ENCODE measurements at places on chromosomes 11 and 22.

DNA sequence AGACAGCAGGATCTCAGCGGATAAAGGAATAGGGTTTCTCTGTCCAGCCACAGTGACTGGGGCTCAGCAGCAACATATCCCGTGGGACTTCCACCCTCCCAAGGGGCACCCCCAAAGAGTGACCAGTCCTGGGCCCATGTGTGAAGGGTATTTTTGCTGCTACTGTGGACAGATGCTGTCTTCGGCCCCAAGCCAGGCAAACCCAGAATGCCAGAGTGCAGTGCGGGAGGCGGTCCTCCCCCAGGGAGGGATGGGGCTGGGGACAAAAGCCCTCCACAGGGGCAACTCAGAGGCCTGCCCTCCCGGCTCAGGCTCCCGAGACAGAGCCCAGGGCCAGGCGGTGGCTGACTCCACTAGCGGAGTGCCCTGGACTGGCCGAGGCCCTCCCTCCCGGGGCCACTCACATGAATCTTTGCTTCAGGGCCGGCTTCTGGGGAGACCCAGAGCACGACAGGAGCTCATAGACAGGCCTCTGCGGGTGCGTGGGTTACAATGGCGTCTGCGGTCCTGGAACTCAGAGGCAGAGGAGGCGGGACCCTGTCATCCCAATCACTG, 34.7 kb upstream of the WNT7B start:
- DNase-seq: no peak

- DNase-seq: no peak
These were observed 194.5 kb downstream of the NAV2 start for GRCh38 chr11:19907008-19907579.

GRCh38 chr11:109197656-109198055, 224.3 kb upstream of the C11orf87 start:
- no peak for DNase-seq

DNA sequence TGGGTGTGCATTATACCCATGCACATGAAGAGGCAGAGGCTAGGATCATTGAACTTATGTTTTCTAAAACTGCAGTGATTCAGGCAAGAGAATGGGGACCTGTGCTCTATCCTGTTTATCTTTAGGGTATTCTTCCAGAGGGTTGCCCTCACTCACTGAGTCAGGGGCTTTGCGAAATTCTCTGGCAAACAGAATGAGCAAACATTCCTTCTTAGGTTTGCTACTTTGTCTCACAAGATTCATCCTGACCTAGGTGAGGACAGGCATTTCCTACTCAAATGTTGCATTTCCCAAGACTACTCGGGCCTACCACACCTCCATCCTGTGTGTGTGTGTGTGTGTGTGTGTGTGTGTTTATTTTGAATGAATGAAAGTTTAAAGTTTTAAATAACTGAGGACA, 2.7 kb upstream of the EIF3M start:
- no peak for DNase-seq

GRCh38 chr11:19929655-19930054, 217.0 kb downstream of the NAV2 start:
- no peak for DNase-seq

GRCh38 chr11:74815966-74816365, 67.3 kb downstream of the RNF169 start:
- DNase-seq: no peak

- no peak for DNase-seq
These were observed 330 bp upstream of the POLD3 start for GRCh38 chr11:74592063-74592440.

GRCh38 chr11:108628812-108629211, 35.2 kb upstream of the EXPH5 start:
- no peak for DNase-seq

- DNase-seq: no peak
These were observed 309.7 kb upstream of the C11orf87 start for GRCh38 chr11:109112261-109112660.

DNA sequence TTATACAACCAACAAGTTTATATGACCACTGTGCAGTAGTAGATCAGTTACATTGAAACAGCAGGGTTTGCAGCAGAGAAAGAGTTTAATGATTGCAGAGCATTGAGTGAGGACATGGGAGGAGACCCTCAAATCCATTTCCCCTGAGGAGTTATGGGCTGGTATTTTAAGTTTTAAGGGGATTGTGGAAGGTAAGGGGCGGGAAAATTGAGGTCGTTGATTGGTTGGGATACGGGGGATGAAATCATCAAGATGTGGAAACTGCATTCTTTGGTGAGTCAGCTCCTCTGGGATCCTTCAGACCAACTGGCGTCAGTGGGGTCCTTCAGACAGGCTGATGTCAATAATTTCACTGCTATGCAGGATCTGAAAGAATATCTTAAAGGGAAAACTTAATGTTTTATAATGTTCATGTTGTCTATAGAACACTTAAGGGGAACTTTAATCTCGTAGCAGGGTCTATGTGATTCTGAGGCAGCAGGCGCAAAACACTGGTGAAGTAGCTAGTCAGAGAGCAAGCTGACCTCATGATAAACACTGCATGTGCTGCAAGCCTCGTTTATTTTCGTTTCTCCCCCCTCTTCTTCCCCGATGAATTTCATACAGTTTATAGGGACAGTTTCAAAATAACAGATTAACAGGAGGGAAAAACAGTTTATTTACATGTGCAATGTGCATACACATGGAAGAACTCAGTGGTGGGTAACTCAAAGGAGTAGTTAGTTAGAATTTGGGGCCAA, 17.4 kb upstream of the BACE1-AS start:
- no peak for DNase-seq

GRCh38 chr22:19522190-19522880, 1.9 kb downstream of the CLDN5 start:
- DNase-seq: no peak

DNA sequence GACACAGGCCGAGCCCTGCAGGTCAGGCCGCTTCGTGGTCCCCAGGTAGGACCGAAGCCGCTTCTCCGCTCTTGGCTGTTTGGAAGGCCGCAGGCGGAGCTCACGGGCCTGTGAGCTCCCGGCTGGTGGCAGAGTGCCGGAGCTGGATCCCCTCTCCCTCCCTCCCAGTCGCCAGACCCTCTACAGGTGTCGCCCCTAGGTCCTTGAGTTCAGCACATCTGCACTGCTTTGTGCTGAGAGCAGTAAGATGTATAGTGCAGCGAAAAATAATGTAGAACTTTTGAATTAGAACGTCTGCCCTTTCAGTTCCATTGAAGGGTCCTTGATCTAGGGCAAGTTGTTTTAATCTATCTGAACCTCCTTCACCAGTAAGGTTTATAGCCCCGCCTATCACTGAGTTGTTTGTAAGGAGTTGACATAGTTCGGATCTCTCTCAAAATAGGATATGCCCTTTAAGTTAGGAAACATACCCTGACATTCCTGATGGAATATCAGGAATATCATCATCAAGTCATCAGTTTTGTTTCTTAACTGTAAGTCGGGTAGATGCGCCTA, 419 bp downstream of the ANKRD49 start:
- DNase-seq: no peak

DNA sequence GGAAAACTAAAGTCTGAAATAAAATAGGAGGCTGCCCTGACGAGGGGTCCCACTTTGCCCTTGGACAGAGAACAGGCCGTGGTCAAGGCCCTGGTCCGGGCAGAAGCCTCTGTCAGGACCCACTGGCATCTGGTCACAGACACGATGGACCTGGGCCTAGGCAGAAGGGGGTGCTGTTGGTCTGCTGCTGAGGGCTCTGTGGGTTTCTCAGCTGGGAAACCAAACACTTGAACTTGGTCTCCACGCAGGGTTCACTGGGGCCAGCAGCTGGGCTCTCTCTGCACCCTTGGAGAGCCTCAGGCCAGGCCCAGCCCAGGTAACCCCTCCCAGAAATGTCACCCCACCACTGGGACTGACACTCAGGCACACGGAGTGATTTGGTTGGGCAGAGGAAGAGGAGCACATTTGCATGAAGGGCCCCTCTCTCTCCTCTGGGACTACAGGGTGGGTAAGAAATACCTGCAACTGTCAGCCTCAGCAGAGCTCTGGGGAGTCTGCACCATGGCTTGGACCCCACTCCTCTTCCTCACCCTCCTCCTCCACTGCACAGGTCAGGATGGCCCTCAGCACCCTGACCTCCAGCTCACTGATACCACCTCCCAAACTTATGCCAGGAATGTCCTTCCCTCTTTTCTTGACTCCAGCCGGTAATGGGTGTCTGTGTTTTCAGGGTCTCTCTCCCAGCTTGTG, 48.1 kb upstream of the TOP3B start:
- DNase-seq: no peak

- DNase-seq: no peak
These were observed 650 bp upstream of the NUP50 start for GRCh38 chr22:45163099-45163450.

GRCh38 chr11:73429121-73429750, 53.0 kb downstream of the RELT start:
- no peak for DNase-seq

DNA sequence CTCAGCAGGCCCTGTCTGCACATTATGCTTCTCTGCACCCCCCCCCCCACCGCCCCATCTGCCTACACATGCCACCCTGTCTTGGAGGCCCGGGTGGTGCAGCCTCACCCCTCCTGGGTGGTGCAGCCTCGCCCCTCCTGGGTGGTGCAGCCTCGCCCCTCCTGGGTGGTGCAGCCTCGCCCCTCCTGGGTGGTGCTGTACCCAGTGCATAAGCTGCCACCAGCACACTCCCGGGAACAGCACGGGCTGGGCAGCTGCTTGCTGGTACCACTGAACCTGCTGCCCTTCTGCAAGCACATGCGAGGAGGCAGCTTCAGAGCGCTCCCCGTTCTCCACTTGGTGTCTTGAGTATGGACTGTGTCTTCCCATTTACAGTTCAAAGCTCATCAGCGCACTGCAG, 69.3 kb downstream of the NCAPD3 start:
- no peak for DNase-seq

DNA sequence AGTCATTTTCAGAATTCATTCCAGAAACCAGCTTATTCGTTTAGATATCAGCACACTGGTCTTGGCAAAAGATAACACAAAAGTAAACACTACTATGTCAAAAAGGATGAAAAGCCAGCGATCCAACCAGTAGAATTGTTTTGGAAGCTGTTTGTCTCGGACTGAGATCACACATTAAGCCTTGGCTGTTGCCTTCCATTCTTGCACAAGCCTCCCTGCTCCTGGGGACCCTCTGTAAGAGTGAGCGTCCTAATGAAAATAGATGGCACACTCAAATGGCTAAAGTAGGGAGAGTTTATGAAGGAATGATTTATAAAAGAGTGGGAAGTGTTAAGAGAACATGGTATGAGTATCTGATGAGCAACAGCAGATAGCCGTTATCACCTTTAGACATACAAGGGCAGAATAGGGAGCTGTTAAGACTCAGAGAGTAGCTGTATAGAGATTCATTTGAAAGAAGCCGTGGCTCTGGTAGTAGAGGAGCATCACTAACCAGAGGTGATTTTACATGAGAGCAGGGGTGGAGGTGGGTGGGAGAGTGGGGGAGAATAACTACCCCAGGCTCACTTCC, 25.2 kb downstream of the PDE3B start:
- no peak for DNase-seq

DNA sequence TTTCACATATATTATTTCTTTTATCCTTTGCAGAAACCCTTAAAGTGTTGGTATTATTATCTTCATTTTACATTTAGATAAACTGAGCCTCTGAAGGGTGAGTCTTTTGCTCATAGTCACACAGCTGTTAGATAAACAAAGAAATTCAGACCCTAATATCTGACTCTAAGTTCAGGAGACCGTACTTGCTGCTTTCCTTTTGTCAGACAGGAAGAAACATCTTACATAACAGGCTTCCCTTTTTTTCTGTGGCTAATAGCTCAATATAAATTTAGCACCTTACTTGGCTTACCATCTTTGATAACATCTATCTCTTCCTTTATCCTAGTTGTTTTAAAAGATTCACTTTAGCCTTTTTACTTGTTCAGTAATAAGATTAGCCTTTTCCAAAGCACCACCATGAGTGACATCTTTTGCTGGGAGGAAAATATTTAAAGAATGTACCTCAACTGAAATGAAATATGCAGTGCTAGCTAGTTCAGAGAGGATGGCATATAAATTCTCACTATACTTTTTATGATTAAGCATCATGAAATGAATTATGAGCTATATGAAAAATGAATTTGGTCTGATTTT, 128.6 kb downstream of the WNT11 start:
- DNase-seq: no peak

DNA sequence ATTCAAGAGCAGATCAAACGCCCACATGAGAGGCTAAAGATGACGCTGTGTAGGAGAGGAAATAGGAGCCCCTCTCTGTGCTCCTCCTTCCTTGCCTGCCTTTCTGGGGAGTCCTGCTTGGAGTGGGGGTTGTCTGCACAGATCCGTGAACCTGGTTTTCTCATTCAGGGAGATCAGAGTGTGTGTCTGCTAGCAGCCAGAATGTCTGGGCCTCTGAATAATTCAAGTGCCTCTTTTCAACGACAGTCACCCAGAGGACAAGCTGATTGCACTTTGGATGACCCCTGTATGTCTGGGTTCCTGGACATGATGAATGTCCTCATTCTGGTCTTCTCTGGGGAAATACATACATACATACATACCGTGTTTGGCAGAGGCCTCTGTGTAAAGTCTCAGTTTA, 592.5 kb upstream of the B3GAT1 start:
- no peak for DNase-seq

DNA sequence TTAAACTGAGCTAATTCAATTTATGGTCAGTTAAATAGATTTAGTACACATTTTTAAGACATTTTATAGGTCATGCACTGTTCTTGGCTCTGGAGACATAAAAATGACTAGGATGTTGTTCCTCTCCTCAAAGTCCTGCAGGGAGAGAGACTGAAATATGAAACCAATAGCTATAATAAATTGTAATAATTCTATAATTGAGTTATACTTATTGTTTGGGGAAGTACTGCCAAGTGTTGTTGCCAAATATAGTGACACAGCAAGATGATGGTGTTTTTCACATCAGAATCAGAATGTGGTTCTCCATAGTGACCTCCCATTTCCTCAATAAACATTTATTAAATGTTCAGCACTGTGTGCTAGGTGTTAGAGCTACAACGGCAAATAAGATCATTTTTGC, 470.6 kb downstream of the NTM start:
- no peak for DNase-seq
